ENCODE measurements at places on chromosomes 1 and 21.

GRCh38 chr1:40703316-40703715 lies 11.8 kb downstream of the NFYC start:
- no peak for DNase-seq

DNA sequence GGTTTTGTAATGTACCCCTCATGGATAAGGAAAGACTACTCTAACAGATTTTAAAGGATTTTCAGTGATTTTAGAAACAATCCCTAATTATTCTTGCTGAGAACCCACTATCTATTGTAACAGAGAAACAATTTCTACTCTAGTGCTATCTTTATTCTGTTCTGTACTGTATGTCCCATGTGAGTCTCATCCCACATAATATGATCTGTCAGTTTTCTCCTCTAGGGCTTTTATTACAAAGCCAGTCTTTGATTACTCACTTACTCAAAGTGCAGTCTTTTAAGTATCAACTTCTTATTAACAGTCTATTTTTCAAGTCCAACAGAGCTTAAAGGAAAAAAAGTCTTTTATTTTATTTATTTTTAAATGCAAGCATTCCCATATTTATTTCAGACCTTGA lies 54.8 kb downstream of the CTH start:
- no peak for DNase-seq

DNA sequence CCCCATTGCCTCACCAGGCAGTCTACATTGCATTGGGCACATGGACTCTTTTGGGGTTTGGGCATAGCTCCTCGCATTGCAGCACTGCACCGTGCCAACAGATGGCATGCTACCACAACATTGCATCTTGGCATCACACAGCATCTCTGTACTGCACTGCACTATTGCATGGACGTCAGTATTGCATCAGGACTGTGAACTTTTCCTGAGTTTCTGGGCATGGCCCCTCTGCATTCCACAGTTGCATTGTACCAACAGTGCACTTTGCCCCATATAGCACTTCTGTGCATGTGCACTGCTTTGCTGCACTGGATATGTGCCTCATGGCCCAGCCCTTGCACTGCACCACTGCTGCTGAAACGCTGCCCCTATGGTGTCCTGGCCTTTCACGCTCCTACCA lies 9.6 kb downstream of the PTPRU start:
- DNase-seq = no peak

GRCh38 chr21:42389449-42389835 lies 6.4 kb downstream of the TMPRSS3 start:
- DNase-seq = no peak

GRCh38 chr1:119834990-119835389 lies 23.7 kb upstream of the REG4 start:
- DNase-seq = no peak

DNA sequence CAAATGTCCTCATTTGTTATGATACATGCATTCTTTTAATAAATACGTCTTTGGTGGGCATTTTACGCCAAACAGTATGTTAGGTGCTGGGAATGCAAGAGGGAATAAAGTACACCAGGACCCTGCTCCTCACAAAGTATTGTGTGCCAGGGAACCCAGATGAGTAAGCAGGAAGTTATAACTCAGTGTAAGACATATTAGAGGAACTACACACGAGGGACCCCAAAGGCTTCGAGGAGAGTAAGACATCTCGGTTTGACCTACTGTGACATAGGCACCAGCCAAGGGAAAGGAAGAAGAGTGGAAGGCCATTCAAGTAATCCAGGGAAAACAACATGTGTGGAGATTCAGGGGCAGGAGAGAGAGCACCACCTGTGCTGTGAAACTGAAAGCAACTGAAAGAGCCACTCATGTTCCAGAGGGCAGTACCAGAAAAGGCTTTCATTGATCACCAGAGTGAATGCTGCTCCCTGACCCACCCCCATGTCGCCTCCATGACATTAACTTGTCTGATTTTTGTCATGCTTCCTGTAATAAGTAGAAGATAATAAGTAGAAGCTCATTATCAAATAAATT lies 542.5 kb upstream of the PKN2 start:
- DNase-seq = no peak

- no peak for DNase-seq
Measured at GRCh38 chr1:202283991-202284390, 57.7 kb downstream of the UBE2T start.

GRCh38 chr1:245240648-245241165 lies 85.9 kb downstream of the KIF26B start:
- no peak for DNase-seq

DNA sequence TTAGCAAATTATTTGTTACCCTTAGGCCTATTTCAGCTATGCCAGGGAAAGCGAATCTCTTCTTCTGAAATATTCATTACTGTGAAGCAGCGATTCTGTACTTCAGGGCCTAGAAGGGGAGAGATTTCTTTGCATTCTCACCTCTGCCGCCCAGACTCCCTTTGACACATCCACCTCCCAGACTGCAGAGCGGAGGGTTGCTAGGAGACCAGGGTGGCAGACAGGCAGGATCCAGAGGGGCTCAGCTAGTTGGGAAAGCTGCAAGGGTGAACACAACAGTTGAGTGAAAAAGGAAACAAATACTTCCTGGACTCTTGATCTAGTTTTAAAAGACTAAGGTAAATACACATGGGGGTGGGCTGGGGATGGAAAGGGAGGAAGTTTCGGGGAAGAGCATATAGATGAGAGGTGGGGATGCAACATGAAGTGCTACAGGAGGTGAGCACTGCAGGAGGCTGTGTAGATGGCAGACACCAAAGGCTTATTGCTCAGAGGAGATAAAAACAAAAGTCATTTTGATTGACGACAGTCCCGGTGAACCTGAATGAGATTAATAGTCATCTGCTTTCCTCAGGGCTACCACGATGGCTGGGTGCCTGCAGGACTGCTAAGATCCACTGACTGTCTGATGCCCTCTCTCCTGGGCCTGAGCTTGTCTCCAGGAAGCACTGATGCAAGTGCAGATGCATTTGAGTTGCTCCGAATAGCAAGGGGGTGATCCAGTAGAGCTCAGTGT lies 26.4 kb upstream of the RAB3GAP2 start:
- DNase-seq = no peak

GRCh38 chr1:216765346-216766300 lies 42.4 kb upstream of the ESRRG start:
- no peak for DNase-seq

DNA sequence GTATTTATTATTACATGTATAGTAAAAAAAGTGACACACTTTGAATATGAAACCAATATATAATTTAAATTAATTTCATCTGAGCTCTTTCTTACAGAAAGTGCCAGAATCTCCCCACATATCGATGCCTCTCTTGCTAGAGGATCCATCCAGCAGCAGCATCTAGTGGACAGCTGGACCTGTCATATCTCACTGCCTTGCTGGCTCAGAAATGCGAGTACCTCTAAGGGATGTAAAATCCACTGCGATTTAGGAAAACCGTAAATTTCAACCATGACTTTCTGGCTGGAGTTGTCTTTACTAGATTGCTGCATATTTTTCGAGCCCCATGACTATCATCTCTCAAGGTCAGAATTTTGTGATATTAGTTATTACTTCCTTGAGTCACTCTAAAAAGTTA lies 333.8 kb downstream of the NEGR1 start:
- DNase-seq = no peak

DNA sequence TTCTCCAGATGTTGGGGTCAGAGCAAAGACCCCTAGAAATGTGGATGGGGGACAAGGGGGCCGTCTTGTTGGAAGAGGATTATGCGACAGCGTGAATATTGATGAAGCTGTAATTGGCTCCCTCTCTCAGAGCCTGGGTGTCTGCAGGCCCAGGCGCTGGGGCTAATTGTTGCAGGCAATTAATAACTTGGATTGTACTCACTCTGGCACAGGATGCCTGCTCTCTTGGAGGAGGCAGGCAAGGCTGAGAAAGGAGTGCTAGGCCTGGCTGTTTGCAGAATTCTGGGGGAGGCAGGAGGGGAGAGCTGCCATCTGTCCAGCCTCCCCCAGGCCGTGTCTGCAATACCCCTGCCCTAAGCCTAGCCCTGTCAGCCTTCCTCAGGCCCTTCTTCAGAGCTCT lies 4.1 kb upstream of the DISP3 start:
- DNase-seq = no peak

DNA sequence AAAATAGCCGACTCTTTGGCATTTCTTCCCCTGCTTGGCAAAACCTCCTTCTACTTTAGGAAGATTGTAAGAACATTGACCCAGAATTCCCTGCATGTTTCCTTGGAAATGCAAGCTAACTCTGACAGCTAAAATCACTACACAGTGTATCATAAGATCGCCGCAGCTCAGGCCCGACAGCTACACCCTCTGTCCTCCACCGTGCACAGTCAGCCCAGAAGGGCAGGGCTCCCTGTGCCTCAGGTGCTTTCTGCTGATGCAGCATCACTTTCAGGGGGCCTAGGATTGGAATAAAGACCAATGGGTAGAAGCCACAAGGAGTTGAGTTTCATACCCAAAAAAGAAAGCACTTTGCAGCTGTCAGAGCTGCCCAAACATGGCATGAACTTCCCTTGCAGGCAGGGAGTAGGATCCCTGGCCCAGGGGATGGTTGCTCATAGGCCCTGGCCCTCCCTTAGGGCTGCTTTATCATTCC lies 145.3 kb downstream of the SEC16B start:
- DNase-seq = no peak

GRCh38 chr1:204326771-204327300 lies 32.9 kb downstream of the PLEKHA6 start:
- no peak for DNase-seq

DNA sequence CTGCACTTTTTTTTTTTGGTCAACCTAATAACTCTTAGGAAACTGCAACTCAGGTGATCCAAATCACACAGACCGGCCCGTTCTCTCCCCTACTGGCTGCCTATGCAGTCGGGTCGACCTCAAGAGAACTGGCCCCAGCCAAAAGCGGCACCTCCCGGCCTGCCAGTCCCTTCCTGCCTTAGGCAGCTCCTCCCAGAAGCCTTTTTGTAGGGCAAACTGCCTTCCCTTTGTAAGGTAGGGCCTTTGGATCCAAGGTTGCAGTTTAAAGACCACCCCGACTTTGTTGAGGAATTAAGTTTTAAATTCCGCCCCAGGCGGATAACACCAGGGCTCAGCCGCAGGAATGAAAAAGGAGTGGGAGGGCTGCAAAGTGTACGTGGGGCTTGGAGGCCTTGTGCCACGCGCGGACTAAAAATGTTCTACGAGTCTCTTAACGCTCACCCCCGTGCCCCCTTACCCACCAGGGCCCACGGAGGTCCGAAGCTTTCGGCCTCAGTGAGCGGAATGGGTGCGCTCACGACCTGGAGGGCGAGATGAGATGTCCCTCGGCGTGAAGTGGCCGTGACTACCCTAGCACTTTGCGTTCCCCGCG lies 642 bp upstream of the ST3GAL3 start:
- DNase-seq = no peak

DNA sequence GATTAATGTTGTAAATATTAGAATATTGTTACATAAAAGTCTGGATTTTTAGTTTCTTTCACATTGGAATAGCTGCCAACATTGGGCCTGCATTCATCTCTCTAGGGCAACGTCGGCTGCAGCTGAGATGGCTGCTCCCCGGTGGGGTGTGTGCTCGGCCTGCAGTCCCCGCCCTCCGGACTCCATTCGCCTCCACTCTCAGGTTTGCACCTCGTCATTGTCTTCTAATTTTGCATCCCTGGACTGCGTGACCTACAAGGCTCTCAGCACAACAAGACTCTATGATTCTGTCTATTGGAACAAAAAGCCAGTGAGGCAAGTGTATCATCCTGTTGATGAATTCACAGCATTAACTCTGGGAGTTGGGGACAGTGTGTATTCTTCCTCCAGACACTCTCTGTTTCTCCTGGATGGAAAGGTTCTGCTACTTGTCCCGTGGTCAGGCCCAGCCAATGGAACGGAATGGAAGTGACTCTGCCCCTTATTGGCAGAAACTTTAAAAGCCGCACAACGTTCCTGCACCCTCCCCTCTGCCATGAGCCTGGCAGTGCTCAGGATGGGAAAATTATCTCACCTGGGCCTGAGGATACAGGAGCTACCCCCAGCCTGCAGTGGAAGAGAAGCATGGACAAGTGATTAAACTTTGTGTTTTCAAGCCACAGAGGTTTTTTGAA lies 105.0 kb upstream of the SAMD11 start:
- no peak for DNase-seq

GRCh38 chr1:228798035-228798434 lies 62.8 kb downstream of the RHOU start:
- no peak for DNase-seq

- no peak for DNase-seq
Measured at GRCh38 chr1:54794451-54795355, 6.4 kb downstream of the TTC22 start.

DNA sequence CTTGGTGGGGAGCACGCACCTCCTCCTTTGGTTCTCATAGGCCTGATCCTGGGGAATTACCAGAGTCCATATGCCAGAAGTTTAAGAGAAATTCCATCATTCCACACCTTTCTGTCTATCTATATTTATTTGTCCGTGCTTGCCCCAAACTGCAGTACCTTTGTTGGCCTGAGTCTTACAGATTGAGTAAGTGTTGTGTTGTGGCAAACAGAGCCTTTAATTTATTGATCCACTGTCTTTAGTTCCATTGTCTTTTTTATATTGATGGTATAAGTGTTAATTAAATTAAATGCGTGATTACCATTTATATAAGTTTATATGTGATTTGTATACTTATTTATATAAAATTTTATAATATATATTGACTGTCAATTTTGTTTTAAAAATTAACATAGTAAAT lies 4.9 kb downstream of the SH3BGR start:
- no peak for DNase-seq

GRCh38 chr1:2237773-2238172 lies 9.7 kb downstream of the SKI start:
- DNase-seq = no peak

- no peak for DNase-seq
Measured at GRCh38 chr1:112687785-112688496, 13.5 kb downstream of the MOV10 start.

DNA sequence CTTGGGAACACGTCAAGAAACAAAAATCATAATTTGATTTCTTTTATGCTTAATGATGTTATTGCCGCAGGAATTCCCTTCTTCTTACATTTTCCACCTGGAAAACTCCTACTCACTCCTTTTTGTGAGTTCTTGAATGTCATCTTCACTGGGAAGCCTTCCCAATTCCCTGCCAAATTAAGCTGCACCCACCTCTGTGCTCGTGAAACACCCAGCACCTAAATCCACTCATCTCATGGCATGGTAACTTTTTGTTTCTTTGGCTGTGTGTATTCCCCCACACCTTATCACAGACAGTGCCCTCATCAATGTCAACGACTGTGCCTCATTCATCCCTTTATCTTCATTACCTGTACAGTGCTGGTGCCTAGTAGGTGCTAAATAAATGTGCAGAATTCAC lies 45.6 kb downstream of the ASTN1 start:
- DNase-seq = no peak

DNA sequence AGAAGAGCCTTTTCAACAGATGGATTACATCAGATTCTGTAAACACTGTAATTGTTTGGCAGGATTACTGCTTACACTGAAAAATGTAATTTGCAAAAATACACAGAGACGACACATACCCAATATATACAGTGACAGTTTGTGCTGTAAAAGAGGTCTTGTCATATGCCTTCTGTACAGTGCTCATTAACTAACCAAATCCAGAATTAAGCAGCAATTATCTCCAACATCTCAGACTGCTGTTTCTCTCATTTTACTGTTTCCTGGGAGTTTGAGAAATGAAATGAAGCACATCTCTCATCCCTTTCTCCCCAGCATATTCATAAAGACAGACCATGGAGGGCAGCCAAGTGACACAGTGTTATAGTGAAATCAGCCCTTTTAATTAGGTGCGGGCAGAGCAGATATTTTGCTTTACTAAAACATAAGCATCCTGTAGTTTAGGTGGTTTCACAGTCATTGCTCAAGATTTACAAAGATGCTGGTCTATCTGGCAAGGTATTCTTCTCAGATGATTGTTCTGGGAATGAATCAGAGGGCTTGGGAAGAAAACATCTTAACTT lies 618.4 kb upstream of the USP24 start:
- no peak for DNase-seq
